ENCODE measurements at places on chromosomes 3 and 15.

DNA sequence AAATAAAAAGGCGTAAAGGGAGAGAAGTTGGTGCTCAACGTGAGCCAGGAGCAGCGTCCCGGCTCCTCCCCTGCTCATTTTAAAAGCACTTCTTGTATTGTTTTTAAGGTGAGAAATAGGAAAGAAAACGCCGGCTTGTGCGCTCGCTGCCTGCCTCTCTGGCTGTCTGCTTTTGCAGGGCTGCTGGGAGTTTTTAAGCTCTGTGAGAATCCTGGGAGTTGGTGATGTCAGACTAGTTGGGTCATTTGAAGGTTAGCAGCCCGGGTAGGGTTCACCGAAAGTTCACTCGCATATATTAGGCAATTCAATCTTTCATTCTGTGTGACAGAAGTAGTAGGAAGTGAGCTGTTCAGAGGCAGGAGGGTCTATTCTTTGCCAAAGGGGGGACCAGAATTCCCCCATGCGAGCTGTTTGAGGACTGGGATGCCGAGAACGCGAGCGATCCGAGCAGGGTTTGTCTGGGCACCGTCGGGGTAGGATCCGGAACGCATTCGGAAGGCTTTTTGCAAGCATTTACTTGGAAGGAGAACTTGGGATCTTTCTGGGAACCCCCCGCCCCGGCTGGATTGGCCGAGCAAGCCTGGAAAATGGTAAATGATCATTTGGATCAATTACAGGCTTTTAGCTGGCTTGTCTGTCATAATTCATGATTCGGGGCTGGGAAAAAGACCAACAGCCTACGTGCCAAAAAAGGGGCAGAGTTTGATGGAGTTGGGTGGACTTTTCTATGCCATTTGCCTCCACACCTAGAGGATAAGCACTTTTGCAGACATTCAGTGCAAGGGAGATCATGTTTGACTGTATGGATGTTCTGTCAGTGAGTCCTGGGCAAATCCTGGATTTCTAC lies at the start of gene RARB:
Gene RARB (plus strand): TSS at position 322 of the 847 bp plus-strand sequence. CDS start 469 bp downstream, at position 791.
- peaks cover 16% of the 10 kb centered on the region for H3K4me1 ChIP-seq
- peak; percentile 7 for DNase-seq
- H3K27ac ChIP-seq, result no peak within 1 kb of the TSS
- no peaks in the 10 kb centered on the region for H3K36me3 ChIP-seq
- peak within 1 kb of the TSS; percentile 94 for H3K4me3 ChIP-seq

DNA sequence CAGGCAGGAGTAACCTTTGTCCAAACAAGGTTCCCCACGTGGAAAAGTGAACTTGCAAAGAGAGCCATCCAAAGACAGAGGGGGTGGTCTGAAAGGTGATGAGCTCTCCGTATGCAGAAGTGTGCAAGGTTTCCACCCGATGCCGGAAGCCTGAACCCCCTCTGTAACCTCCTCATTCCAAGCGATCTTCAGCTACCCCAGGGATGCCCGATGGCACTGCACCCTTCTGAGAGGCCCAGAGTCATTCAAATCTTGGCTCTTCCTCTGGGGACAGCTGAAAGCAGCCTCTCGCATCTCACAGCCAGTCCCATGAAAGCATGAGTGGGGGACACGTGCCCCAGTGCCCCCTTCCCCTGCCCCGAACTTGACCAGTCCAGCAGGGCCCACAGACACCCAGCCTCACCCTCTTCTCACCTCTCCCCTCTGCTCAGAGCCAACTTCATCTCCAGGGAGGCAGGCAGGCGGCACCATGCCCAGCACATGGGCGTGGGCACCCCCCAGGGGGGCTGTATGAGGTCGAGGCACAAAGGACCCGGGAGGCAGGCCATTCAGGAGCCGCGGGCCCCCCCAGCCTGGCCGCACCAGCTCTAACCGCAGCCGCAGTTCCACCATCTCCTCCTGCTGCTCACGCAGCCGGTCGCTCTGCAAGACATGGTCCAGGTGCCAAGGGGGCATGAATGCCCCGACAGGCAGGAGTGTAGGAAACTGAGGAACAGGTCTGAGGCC lies 8.7 kb downstream of the KIF7 start:
- DNase-seq, result no peak
- H3K36me3 ChIP-seq, result no peaks in the 10 kb centered on the region
- H3K4me3 ChIP-seq, result no peak overlapping the region

- peaks cover 6% of the 10 kb centered on the region for H3K27me3 ChIP-seq
- H3K4me3 ChIP-seq, result peak overlapping the region; percentile 82
- peaks cover 8% of the 10 kb centered on the region for H3K36me3 ChIP-seq
- peak; percentile 82 for DNase-seq
- H3K27ac ChIP-seq, result peak overlapping the region; percentile 98
These were observed 3.7 kb downstream of the IQSEC1 start for GRCh38 chr3:13069495-13069894.

DNA sequence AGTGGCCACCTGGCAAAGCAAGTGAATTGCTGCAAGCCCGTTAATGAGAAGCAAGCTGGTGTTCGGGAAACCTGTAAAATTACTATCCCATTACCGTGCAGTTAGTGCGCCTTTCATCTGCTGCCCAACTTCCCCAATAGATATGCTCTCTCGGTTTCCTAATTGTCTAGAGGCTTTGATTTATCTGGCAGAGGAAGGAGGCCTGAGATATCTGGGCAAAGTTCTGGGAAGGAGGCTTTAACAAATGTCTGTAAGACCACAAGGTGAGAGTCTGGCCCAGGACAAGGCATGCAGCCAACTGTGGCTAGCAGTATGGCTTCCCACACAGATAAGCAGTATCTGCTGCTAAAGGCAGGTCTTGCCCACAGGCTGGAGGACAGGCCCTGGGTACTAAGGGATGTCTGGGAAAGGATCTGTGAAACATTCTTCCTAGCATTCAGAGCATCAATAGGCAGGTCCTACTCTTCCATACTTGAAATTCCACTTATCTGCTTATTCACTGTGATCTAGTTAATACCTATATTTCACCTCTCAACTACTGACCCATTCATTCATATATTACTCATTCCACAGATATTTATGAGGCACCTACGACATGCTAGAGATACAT lies 130.0 kb upstream of the SLC2A2 start:
- H3K27ac ChIP-seq, result no peak overlapping the region
- H3K4me1 ChIP-seq, result peaks cover 22% of the 10 kb centered on the region
- no peak overlapping the region for H3K4me3 ChIP-seq
- H3K36me3 ChIP-seq, result peaks cover 62% of the 10 kb centered on the region
- DNase-seq, result no peak

DNA sequence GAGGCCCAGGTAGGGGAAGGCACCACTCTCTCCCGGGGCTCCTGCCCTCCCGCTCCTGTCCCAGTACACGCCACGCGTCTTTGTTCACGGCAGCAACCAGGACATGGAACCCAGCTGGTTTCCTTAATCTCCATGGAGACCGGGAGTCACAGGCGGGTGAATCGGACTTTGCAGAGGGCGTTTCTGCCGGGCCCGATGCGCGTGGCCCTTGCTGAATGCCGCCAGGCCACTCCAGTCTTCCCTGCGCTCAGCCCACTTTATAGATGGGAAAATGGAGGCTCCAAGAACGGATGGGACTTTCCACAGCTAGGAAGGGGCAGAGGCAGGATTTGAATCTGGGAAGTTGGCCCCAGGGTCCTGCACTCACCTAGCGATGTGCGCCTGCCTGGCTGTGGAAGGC lies 7.4 kb downstream of the PLXND1 start:
- DNase-seq, result no peak
- peaks cover 85% of the 10 kb centered on the region for H3K4me1 ChIP-seq
- H3K27ac ChIP-seq, result no peak overlapping the region
- peaks cover 14% of the 10 kb centered on the region for H3K27me3 ChIP-seq
- H3K4me3 ChIP-seq, result no peak overlapping the region
- H3K36me3 ChIP-seq, result no peaks in the 10 kb centered on the region

DNA sequence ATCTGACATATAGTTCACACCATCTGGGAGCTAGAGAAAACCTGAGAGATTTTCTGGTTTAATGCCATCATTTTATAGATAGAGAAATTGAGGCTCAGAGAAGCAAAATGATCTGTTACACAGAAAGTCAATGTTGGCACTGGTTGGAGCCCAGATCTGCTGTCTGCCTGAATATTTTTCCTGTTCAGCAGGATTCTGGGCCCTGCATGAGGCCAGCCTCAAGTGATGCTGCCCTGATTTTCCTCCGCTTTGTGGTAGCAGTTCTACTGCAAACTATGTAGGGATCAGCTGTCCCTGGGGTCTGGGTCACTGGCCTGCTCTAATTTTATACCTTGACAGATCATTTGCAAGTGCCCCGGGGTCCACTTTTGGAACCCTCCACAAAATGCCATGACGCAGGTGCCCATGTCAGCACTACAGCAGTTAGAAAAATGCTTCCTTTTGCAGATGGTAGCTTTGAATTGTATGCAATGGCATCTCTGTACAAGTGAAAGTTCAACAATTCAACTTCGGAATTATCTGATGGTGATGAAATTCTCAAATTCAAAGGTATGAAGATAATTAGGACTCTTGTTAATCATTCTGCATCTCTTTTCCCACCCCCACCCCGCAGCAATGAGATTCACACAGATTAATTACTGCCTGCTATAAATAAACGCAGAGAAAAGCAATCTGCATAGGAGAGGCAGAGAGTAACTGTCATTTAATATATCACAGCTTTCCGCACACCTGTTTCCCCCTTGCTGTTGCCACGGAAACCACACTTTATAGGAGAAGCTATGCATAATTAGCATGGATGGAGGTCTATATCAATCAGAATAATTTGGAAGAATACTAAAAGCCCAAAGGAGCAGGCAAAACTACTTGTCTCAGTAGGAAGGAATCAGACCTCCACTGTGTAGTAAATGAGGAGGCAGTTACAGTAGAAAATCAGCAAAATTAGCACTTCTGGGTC lies 222.6 kb downstream of the PDCD6IP start:
- no peak overlapping the region for H3K27ac ChIP-seq
- H3K36me3 ChIP-seq, result no peaks in the 10 kb centered on the region
- H3K27me3 ChIP-seq, result peaks cover 10% of the 10 kb centered on the region
- H3K4me1 ChIP-seq, result peaks cover 50% of the 10 kb centered on the region

GRCh38 chr15:27813139-27813538 lies 286.0 kb downstream of the OCA2 start:
- H3K27ac ChIP-seq, result no peak overlapping the region
- no peaks in the 10 kb centered on the region for H3K4me1 ChIP-seq
- H3K4me3 ChIP-seq, result no peak overlapping the region
- H3K36me3 ChIP-seq, result no peaks in the 10 kb centered on the region
- DNase-seq, result no peak

GRCh38 chr15:58221591-58222241 lies 83.5 kb downstream of the AQP9 start:
- H3K4me3 ChIP-seq, result no peak overlapping the region
- no peaks in the 10 kb centered on the region for H3K4me1 ChIP-seq
- H3K27me3 ChIP-seq, result peaks cover 4% of the 10 kb centered on the region
- H3K27ac ChIP-seq, result no peak overlapping the region

- H3K4me1 ChIP-seq, result no peaks in the 10 kb centered on the region
- H3K36me3 ChIP-seq, result peaks cover 3% of the 10 kb centered on the region
- H3K27me3 ChIP-seq, result no peaks in the 10 kb centered on the region
- H3K27ac ChIP-seq, result no peak overlapping the region
These were observed 31.2 kb downstream of the DPH6 start for GRCh38 chr15:35514759-35515158.

- no peaks in the 10 kb centered on the region for H3K36me3 ChIP-seq
- no peak overlapping the region for H3K4me3 ChIP-seq
- peaks cover 38% of the 10 kb centered on the region for H3K4me1 ChIP-seq
- H3K27ac ChIP-seq, result no peak overlapping the region
- no peaks in the 10 kb centered on the region for H3K27me3 ChIP-seq
- no peak for DNase-seq
These were observed 6.5 kb downstream of the TWF2 start for GRCh38 chr3:52232279-52233107.

DNA sequence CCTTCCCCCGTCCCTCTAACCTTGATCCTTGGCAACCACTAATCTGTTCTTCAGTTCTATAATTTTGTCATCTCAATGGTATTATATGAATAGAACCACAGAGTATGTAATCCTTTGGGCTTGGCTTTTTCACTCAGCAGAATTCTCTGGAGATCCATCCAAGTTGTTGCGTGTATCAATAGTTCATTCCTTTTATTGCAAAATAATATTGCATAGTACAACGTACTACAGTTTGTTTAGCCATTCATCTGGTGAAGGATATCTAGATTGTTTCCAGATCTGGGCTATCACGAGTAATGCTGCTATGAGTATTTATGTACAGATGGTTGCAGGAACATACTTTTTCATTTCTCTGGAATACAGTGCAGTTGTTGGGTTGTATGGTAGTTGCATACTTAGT lies 76.2 kb downstream of the PLXNA1 start:
- H3K4me3 ChIP-seq, result no peak overlapping the region
- no peaks in the 10 kb centered on the region for H3K4me1 ChIP-seq
- peaks cover 8% of the 10 kb centered on the region for H3K27me3 ChIP-seq

DNA sequence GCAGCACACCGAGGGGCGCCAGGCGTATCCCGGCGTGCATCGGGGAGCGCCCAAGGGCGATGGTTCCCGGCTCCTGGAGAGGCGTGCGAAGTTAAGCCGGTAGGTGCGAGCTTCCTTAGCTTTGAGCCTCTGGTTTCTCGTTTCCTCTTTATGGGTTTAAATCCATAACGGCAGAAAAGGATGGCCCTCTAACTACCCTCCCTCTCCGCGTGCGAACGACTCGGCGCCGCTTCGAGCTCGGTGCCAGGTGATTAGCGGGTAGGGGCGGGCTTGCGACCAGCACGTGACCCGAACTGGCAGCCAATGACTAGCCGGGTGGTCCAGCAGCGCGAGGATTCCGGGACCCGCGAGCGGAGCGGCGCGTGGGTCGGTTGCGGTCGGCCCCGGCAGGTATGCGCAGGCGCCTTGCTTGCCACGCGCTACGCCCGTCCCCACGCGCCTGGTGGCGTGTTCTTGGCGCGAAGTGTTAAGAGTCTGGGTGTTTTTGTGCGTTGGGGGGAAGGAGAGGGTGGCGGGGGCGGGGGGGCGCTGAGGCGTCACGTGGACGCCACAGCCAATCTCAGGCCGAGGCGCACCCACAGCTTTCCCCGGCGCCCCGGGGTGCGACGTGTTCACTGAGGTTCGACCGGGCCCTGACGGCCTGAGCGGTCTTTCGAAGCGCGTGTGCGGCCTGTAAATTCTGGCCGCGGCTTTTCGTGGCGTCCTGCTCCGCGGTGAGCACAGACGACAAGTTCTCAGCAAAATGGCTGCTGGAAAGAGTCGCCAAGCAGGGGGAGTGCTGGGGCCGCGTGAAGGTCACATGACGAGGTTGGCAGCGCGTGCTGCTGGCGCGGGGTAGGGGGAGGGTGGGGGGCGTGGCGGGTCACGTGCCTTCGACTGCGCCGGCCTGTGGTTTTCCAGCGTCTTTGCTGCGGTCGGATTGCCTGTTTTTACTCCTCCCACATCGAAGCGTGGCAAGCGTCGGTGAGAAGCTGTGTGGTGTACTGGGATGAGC lies 38.7 kb upstream of the MGA start:
- peak overlapping the region; percentile 68 for H3K4me3 ChIP-seq
- peak; percentile 79 for DNase-seq
- no peak overlapping the region for H3K27ac ChIP-seq
- H3K27me3 ChIP-seq, result peaks cover 5% of the 10 kb centered on the region
- peaks cover 23% of the 10 kb centered on the region for H3K4me1 ChIP-seq

GRCh38 chr15:101064795-101065569 lies 145.8 kb downstream of the LRRK1 start:
- H3K27me3 ChIP-seq, result peaks cover 1% of the 10 kb centered on the region
- no peak for DNase-seq
- H3K4me1 ChIP-seq, result no peaks in the 10 kb centered on the region
- no peaks in the 10 kb centered on the region for H3K36me3 ChIP-seq

GRCh38 chr15:37058316-37058985 lies 41.9 kb downstream of the MEIS2 start:
- no peaks in the 10 kb centered on the region for H3K4me1 ChIP-seq
- H3K36me3 ChIP-seq, result no peaks in the 10 kb centered on the region
- H3K4me3 ChIP-seq, result no peak overlapping the region
- no peak for DNase-seq
- H3K27me3 ChIP-seq, result no peaks in the 10 kb centered on the region

GRCh38 chr15:47484059-47484458 lies 233.2 kb upstream of the SEMA6D start:
- H3K36me3 ChIP-seq, result peaks cover 5% of the 10 kb centered on the region
- no peak overlapping the region for H3K27ac ChIP-seq
- no peaks in the 10 kb centered on the region for H3K27me3 ChIP-seq
- DNase-seq, result no peak
- H3K4me1 ChIP-seq, result no peaks in the 10 kb centered on the region
